Astrocyte (in vitro differentiated cells and primary cell): ENCODE measurements at places on chromosomes 7 and 10. TPM values are rescaled to one million over a fixed set of nuclear protein-coding genes. Genes with fewer than 3 reads are reported as not detected.

GRCh38 chr10:84456126-84456525 lies 127.7 kb downstream of the CCSER2 start:
- H3K4me1 ChIP-seq, result no peaks in the 10 kb centered on the region
- no peak overlapping the region for H3K4me3 ChIP-seq
- no peak overlapping the region for H3K27ac ChIP-seq
- no peaks in the 10 kb centered on the region for H3K27me3 ChIP-seq
- no peak for DNase-seq
- peaks cover 5% of the 10 kb centered on the region for H3K36me3 ChIP-seq

DNA sequence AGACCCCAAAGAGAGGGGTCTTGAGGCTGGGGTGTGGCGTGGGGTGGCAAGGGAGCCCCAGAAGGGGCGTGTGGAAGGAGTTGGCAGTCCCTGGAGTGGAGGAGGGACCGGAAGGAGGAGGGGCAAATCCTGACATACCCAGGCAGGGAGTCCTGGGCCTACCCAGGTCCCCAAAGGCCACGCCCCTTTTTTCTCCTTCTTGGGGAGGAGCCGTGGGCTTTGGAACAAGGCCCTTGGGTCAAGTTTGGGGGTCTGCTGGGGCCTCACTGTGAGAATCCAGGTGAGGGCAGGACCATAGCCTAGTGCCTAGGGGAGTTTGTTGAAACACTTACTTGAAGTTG lies 1.2 kb upstream of the SMARCD3 start:
- no peak overlapping the region for H3K4me3 ChIP-seq
- no peaks in the 10 kb centered on the region for H3K36me3 ChIP-seq
- peak overlapping the region; percentile 69 for H3K27ac ChIP-seq
- DNase-seq, result peak; percentile 46

GRCh38 chr7:105611856-105612775 lies 30.8 kb upstream of the EFCAB10 start:
- peak; percentile 35 for DNase-seq
- H3K4me3 ChIP-seq, result no peak overlapping the region
- H3K27me3 ChIP-seq, result no peaks in the 10 kb centered on the region
- H3K4me1 ChIP-seq, result peaks cover 8% of the 10 kb centered on the region

- H3K27me3 ChIP-seq, result no peaks in the 10 kb centered on the region
- peaks cover 36% of the 10 kb centered on the region for H3K4me1 ChIP-seq
- no peak for DNase-seq
- H3K27ac ChIP-seq, result no peak overlapping the region
- H3K36me3 ChIP-seq, result no peaks in the 10 kb centered on the region
These were observed 86.5 kb downstream of the GSAP start for GRCh38 chr7:77329466-77330168.

GRCh38 chr10:37478381-37478780 lies 353.0 kb downstream of the ANKRD30A start:
- H3K27me3 ChIP-seq, result no peaks in the 10 kb centered on the region
- H3K27ac ChIP-seq, result no peak overlapping the region
- H3K4me3 ChIP-seq, result no peak overlapping the region
- H3K4me1 ChIP-seq, result no peaks in the 10 kb centered on the region

DNA sequence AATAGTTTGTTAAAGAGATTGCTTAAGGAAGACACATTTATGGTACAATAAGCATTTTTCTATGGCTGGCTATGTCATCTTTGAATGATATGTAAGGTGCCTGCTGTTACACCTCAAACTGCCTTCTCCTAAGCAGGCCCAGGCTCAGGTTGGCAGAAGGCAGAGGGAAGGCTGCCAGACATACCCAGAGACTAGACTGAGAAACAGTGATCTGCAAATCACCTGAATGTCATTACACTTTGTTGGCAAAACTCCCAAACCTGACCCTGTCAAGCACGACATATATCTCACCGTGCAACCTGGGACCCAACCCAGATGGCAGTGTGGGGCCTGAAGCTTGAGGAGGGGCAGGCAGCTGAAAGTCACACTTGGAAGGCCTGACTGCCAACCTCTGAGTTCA lies 136.6 kb upstream of the TARP start:
- H3K4me3 ChIP-seq, result no peak overlapping the region
- no peak overlapping the region for H3K27ac ChIP-seq
- H3K36me3 ChIP-seq, result no peaks in the 10 kb centered on the region
- H3K4me1 ChIP-seq, result no peaks in the 10 kb centered on the region

DNA sequence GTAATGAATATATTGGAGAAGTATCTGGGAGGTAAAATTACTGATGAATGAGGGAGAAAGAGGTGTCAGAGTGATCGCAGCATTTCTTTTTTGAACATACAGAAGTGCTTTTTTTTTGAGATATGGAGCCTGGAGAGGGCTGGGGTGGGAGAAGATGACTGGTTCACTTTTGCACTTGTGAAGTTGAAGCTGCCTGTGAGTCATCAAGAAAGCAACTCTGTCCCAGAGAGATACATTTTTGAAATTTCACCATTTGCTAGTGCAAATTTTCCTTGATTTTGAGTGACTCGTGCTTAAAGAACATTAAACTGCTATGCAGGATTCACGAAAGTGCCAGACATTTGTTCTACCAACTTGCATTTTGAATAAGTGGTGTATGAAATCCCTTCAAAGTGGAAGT lies 81.8 kb downstream of the ADRA2A start:
- H3K4me3 ChIP-seq, result no peak overlapping the region
- H3K27ac ChIP-seq, result no peak overlapping the region
- H3K4me1 ChIP-seq, result no peaks in the 10 kb centered on the region
- no peaks in the 10 kb centered on the region for H3K36me3 ChIP-seq

DNA sequence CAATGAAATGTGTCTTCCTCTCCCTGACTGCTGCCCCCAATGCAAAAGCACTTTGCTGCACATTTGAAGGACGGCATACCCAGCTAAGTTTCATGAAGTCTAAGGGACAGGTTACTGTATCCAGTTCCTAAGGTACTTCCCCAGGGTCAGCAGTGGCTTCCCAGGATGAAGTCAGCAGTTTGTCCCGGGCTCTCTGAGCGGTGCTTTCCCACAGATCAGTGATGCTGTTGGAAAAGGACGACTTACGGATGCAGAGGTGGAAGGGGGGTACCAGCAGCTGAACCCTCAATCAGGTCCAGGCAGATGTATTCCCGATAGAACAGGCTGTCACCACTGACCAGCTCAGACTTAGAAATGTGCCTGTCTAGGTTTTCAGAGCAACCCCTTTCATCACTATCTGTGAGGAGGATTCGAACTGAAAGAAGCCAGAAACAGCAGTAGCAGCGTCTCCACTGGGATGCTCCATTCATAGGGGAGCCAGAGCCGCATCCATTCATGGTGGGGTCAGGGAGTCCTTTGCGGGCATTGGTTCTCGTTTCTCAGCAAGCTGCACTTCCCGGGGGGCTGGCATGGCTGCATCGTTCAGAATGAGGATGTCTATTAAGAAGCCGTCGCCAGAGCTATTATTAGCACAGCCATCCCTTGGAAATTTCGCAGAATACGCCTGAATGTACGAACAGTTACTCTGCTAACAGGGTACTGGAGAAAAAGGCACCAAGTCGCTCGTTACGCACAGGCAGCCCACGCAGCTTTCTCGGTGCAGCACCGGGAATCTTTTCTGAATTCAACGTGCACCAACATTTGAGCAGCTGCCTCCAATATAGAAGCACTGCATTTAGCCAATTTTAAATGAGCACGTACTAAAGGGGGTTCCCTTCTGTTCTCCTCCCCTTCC lies 303.7 kb downstream of the PRPF18 start:
- H3K27me3 ChIP-seq, result no peaks in the 10 kb centered on the region
- H3K36me3 ChIP-seq, result no peaks in the 10 kb centered on the region
- peak; percentile 53 for DNase-seq
- peak overlapping the region; percentile 91 for H3K4me3 ChIP-seq
- H3K4me1 ChIP-seq, result peaks cover 36% of the 10 kb centered on the region

GRCh38 chr7:150733482-150734095 lies 3.6 kb upstream of the GIMAP5 start:
- no peak overlapping the region for H3K27ac ChIP-seq
- H3K4me3 ChIP-seq, result no peak overlapping the region
- H3K36me3 ChIP-seq, result no peaks in the 10 kb centered on the region
- H3K4me1 ChIP-seq, result no peaks in the 10 kb centered on the region

DNA sequence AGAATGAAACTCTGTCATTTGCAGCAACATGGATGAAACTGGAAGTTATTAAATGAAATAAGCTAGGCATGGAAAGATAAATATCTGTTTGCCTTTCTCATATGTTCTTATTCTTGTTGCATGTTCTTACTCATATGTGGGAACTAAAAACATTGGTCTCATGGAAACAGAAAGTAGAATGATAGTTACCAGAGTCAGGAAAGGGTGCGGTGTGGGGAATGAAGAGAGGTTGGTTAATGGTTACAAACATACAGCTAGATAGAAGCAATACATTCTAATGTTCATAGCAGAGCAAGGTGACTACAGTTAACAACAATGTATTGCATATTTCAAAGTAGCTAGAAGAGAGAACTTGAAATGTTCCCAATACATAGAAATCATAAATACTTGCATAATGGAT lies 105.1 kb downstream of the FAM107B start:
- H3K27ac ChIP-seq, result no peak overlapping the region
- peaks cover 7% of the 10 kb centered on the region for H3K4me1 ChIP-seq
- no peak for DNase-seq
- H3K27me3 ChIP-seq, result no peaks in the 10 kb centered on the region
- H3K4me3 ChIP-seq, result no peak overlapping the region
- H3K36me3 ChIP-seq, result no peaks in the 10 kb centered on the region

DNA sequence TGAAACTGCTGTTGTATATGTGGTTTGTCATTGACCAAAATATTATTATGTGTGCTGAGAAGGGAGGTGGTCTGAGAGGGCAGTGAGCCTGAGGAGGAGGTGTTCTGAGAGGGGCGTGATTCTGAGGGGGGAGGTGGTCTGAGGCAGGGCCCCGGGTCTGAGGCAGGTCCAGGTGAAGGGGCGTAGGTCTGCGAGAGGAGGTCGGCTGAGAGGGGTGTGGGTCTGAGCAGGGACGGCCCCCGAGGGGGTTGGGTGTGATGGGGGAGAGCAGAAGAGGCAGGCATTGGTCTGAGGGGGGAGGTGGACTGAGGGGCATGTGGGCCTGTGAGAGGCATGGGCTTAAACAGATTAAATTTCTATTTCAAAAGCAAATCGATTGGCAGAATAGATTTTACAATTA lies 32.4 kb downstream of the AKR1C4 start:
- H3K4me1 ChIP-seq, result no peaks in the 10 kb centered on the region
- no peak overlapping the region for H3K27ac ChIP-seq
- H3K36me3 ChIP-seq, result no peaks in the 10 kb centered on the region
- DNase-seq, result no peak

- H3K36me3 ChIP-seq, result no peaks in the 10 kb centered on the region
- no peak for DNase-seq
- H3K27ac ChIP-seq, result no peak overlapping the region
- peaks cover 5% of the 10 kb centered on the region for H3K4me1 ChIP-seq
- no peaks in the 10 kb centered on the region for H3K27me3 ChIP-seq
These were observed 816 bp downstream of the TECPR1 start for GRCh38 chr7:98251231-98251600.

DNA sequence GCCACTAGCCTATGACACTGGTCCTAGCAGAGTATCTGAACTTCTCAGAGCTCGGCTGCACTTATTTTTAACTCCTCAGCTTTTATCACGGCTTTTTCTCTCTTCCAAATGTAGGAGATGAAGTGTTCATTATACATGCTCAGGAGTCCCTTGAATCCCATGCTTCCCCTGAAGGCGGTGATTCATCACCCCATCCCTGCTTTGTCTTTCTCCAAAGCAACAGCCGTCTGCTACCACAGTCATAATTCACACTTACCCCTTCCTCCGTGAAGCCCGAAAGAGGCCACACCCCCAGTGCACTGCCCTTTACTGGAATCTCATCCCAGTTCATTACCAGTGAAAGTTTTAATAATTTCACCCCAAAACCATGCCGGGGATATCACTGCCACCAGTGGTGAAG lies 301.5 kb upstream of the SHH start:
- H3K4me1 ChIP-seq, result no peaks in the 10 kb centered on the region
- no peak overlapping the region for H3K27ac ChIP-seq
- no peak overlapping the region for H3K4me3 ChIP-seq

DNA sequence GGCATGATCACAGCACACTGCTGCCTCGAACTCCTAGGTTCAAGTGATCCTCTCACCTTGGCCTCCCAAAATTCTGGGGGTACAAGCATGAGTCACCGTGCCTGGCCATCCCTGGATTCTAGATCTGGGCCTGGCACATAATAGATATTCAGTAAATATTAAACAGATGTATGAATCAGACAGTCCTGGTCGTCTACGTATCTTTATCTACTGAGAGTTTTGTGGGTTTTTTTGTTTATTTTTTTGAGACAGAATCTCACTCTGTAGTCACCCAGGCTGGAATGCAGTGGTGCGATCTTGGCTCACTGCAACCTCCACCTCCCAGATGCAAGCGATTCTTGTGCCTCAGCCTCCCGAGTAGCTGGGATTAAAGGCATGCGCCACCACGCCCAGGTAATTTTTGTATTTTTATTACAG lies 24.3 kb upstream of the ITGB1 start:
- H3K36me3 ChIP-seq, result no peaks in the 10 kb centered on the region
- peak overlapping the region; percentile 100 for H3K27ac ChIP-seq
- no peak overlapping the region for H3K4me3 ChIP-seq
- DNase-seq, result peak; percentile 93
- H3K4me1 ChIP-seq, result peaks cover 51% of the 10 kb centered on the region

GRCh38 chr10:86970982-86971231 lies 2.6 kb downstream of the ADIRF start:
- no peaks in the 10 kb centered on the region for H3K36me3 ChIP-seq
- H3K27ac ChIP-seq, result peak overlapping the region; percentile 80
- H3K27me3 ChIP-seq, result no peaks in the 10 kb centered on the region
- no peak for DNase-seq
- peak overlapping the region; percentile 62 for H3K4me3 ChIP-seq

- no peak within 1 kb of the TSS for H3K27ac ChIP-seq
- H3K4me3 ChIP-seq, result peak within 1 kb of the TSS; percentile 41
- H3K4me1 ChIP-seq, result peaks cover 19% of the 10 kb centered on the region
- H3K36me3 ChIP-seq, result no peaks in the 10 kb centered on the region
- peaks cover 62% of the 10 kb centered on the region for H3K27me3 ChIP-seq
These were observed at the start of gene MEOX2 for GRCh38 chr7:15686295-15686956. Gene MEOX2 (minus strand): TSS chr7:15686683. CDS start chr7:15686402, 281 bp downstream.

DNA sequence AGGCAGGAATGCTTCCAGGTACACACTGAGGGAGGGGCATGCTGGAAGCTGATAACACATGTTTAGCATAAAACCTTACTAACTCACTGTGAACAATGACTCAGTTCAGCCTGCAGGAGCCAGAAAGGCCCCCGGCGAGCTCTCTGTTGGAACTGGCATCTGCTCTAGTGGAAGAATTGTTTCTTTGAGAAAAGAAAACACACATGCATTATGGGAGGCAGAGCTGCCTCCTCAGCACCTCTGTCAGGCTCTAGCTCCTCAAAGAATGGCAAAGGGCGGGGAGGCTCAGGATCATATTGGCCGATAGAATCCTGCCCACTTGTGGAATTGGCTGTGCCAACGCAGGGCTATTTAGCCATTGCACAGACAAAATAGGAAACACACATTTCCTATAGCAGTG lies 338.3 kb downstream of the CXCL12 start:
- H3K36me3 ChIP-seq, result no peaks in the 10 kb centered on the region
- DNase-seq, result peak; percentile 62
- H3K27me3 ChIP-seq, result peaks cover 9% of the 10 kb centered on the region
- peaks cover 15% of the 10 kb centered on the region for H3K4me1 ChIP-seq
- H3K27ac ChIP-seq, result no peak overlapping the region
- H3K4me3 ChIP-seq, result no peak overlapping the region

The MUC12 gene
- 2.5 and 2.8 TPM in 2 replicates for total RNA-seq

The NUB1 gene
- 38.8 and 41.6 TPM in 2 replicates for total RNA-seq

The LRRC61 gene
- 0.24 and 0.45 TPM in 2 replicates for total RNA-seq

The DBF4 gene
- 9.4 and 13.0 TPM in 2 replicates for total RNA-seq

The ANKRD61 gene
- total RNA-seq, result 0.18 and 0.31 TPM in 2 replicates

The TMEM236 gene
- total RNA-seq, result 0.14 and 0.43 TPM in 2 replicates

The ADARB2 gene
- 0.17 and 0.18 TPM in 2 replicates for total RNA-seq

The HIF1AN gene
- total RNA-seq, result 49.4 and 50.1 TPM in 2 replicates

The HTR5A gene
- total RNA-seq, result not detected in 2 replicates

The GFRA1 gene
- total RNA-seq, result 12.7 and 24.2 TPM in 2 replicates

The SLC29A4 gene
- 7.0 and 8.2 TPM in 2 replicates for total RNA-seq

The CLDN3 gene
- 0.68 TPM in 1 of 2 replicates, not detected in the other for total RNA-seq
